Left renal pelvis (tissue), 4 donors: ENCODE measurements at places on chromosomes 3 and 15. TPM values are rescaled to one million over a fixed set of nuclear protein-coding genes. Genes with fewer than 3 reads are reported as not detected.

The SLC28A1 gene
- polyA plus RNA-seq = 0.75 TPM

The SLC24A5 gene
- not detected for polyA plus RNA-seq

The CYP8B1 gene
- 0.56 TPM for polyA plus RNA-seq

The GOLGA8S gene
- 1.3 TPM for polyA plus RNA-seq

The ITGA11 gene
- 3.4 TPM for polyA plus RNA-seq

The NEK11 gene
- polyA plus RNA-seq = 23.2 TPM

The SERINC4 gene
- polyA plus RNA-seq = not detected
